Panc1 (cell line): ENCODE measurements at places on chromosomes 3 and 15. TPM values are rescaled to one million over a fixed set of nuclear protein-coding genes. Genes with fewer than 3 reads are reported as not detected.

DNA sequence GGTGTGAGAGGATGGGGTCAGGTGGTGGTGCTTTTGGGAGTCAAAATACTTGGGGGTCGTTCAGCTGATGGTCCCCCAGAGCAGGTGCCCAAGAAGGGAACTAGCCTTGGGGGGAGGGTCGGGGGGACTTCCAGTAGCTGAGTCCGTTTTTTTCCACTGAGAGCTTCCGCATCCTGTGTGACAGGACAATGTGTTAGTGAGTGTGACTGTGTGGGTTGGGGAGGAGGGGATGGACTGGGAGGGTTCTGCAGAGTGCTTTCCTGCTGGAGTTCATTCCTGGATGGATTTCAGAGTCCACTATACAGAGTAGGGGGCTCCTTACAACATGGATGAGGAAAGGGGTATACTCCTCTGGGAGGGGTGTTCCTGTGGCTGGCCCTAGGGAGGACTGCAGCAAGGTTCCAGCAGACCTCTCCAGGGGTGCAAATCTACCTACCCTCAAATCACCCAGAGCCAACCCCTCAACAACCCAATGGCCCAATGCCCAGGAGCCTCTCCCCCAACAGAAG, 601 bp upstream of the HYAL2 start:
- no peak for DNase-seq

Gene PODXL2
- total RNA-seq, result 15.3 TPM

DNA sequence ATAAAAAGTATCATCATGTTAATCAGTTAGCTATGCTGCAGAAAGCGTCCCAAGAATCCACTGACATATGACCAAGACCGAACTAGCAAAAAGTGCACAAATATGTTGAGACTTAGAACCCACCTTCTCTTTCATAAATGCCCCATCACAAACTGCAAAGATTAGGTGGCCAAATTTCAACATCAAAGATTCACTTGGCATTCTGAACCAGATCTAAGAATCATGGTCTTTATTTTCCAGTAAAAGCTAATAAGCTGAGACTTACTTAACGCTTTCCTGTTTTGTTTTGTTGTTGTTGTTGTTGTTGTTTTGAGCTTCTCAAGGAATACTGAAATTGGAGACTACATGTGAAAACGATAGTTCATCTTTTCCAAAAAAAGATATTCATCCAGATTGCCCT, 62.4 kb downstream of the ZBTB20 start:
- no peak for DNase-seq

Gene RASGRP1
- 0.51 TPM for total RNA-seq

Gene MESP1
- 6.4 TPM for total RNA-seq
